ENCODE measurements at places on chromosomes 6 and 20.

GRCh38 chr6:103042336-103042735 lies 1648.8 kb downstream of the GRIK2 start:
- DNase-seq, result no peak

DNA sequence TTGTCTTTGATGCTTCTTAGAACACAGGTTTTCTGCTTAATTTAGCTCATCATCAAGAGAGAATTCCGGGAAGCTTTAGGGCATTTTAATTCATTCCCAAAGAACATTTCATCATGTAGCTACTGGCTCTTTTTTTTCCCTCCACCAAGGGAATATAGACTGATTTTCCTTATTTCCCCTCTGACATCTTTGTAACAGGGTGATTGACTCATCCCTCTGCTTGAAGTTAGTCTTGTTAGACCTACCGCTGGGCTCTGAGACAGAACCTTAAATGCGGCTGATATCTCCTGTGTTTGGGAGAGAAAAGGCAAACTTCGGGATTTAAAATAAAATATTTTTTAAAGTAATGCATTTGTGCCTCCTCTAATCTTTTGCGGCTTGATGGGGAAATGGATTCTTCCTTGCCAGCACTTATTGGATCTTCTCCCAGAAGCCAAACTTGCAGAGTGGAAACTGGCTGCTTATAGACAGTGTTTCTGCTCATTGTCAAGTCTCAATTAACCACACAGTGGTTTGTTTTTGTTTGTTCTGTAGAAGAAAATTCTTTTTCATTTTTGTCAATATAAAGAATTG lies 272.7 kb upstream of the PLCB4 start:
- DNase-seq, result no peak

DNA sequence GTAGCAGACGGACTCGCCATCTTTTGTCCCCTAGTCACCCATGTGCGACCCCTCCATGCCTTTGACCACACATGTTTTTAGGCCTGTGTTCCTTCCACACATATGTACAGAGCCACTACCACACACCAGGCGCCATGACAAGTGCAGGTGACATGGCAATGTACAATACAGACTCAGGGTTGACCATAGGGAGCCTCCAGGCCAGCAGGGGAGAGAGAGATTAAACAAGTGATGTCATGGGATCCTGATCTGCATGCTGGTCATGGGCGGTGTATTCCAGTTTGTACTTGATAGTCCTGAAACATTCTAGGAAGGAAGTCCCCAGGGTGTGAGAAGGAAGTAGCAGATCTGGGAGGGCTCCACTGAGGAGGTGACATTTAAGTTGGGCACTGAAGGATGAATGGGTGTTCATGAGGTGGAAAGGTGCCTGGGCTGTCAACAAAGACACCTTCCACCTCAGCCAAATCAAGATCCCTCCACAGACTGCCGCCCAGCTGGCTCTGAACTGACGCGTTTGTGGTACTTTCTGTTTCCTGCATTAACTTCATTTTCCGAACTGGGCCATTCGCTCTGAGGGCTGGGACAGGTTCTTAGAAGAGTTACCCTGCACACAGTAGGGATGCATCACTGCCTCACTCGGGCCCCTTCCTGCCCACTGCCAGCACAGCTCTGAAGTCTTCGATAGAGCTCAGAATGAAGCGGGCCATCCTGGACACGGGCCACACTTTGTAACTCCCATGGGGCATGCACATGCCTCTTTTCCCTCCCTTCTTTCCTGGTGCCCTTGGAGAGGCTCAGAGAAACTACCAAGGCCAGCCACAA lies 94.0 kb downstream of the NOL4L start:
- no peak for DNase-seq

DNA sequence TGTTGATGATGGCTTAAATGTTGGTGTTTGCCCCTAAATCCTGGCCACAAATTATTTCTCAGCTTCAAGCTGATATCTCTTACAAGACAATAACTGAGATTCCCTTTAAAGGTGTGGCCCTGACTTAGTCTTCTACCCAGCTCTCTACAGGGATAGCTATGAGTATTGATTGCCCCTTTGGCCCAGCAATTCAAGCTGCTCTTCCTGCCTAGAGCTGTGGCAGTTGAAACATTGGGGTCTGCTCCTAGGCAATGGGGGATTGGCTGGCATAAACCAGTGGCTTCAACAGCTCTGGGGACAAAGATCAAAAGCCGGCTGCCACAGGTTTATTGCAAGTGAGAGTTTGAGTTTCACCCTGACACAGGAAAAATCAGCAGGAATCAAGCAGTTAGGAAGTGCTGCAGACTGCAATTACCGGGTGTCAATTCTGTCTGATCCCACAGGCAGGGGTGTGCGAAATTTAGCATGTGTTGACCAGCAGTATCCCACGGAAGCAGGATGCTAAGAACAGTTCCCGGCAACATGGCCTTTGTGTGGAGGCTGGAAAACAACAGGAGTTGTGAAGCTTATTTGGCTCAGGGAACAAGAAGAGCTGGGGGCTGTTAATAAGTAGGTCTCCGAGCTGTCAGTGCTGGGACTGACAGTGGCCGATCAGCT lies 66.2 kb upstream of the IYD start:
- no peak for DNase-seq

GRCh38 chr6:71466362-71466761 lies 177.8 kb downstream of the OGFRL1 start:
- DNase-seq, result no peak

DNA sequence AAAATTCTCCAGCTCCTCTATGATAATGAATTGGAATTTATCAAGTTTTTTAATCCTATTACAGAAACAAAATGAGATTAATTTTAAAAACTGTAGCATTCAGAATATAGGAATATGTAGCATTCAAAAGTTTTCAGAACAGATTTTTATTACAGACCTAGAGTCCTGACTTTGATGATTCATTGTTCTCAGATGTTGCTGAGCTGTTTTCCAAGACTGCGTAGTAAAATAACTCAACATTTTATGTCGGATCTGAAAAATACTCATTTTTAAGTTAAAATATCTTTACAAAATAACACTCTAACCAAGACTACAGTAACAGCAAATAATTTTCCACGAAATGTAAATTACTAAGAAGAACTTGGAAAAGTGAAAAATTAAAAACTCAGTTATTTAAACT lies 67.1 kb downstream of the SYCP2 start:
- DNase-seq, result no peak

Data from inflammatory macrophage treated with lipopolysaccharide for 1 hour (primary cell).